ENCODE measurements at places on chromosomes 12 and 14.

- DNase-seq, result no peak
Observed at GRCh38 chr12:13947276-13947946, 34.0 kb downstream of the GRIN2B start.

DNA sequence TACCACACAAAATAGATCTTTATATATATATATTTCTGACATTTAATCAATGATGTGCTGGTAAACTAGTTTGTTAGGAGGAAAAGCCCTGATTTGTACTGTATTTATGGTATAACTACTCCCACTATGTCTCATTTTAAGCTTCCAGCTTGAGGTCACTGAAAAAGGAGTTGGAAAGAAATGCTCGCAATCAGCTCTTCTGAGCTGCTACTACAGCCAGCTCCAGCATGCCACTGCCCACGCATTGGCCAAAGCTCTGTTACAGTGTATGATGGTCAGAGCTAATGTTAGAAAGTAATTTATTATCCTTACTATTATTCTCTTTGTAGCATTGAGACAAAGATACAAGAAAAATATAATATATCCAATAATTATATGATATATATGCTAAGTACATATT lies 55.0 kb upstream of the PCED1B start:
- DNase-seq, result no peak

DNA sequence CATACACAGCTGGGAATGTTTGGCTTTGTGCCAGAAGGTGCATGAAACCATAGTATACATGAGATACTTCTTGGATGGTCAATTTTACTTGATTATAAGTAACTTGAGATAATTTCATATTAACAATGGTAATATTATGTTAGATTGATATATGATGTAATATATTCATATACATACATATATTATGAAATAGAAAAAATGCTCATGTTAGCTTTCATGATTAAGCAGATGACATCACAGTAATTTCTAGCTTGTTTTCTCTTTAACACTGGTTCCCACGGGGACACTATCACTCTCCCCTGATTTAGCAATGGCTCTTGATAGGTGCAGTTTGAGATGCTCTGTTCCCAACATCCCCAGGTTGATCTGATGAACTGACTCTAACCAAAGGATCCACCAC lies 35.4 kb upstream of the NTF3 start:
- DNase-seq, result no peak

DNA sequence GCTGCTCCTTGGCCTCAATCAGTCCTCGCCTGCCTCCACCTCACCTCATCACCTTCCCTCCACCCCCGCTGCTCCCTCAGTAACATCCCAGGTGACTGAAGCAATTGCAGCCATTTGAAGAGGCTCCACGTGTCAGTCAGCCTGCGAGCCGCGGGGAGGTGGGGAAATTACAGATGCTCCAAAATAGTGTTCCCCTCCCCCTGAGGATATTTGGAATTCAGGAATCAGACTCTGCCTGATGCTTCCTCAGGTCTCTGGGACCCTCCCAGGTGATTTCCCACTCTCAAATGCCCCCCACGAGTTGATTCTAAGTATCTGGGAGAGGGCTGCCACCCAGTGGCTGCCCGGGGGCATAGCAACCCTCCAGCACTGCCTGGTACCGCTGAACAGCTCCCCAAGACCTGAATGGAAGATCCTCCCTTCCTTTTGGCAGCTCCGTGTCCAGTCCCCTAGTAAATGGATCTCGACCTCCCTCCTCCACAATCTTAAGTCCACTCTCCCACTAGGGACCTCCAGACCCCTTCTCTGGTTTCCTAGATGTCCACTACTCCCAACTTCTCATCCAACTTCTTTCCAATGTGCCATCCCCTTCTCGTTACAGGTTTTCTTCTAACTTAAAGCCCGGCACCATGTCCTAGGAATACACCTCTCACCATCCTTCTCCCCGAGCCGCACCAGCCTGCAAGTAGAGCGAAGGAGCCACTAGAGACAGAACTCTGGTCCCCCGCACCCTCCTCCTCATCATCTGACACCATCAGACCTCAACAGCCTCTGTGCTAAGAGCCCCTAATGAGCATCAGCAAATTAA lies 1.4 kb upstream of the ASIC1 start:
- DNase-seq, result peak; percentile 58

DNA sequence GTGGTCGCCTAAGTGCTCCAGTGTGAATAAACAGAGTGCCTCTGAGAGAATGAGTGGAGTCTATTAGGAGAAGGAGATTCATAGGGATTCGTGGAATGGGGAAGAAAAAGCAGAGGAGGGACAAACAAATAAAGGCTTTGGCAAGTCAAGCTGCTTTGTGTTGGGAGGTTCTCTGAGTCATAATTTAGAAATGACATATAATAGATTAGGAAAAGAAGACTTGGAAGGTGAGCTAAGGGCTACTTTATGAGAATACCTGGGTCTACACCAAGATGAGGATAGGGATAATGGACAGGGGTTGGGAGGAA lies 6.4 kb upstream of the NTN4 start:
- no peak for DNase-seq
